GM13976 (cell line): ENCODE measurements at places on chromosomes 11 and 22.
A peak's percentile ranks its signal among the peaks of the same experiment; 100 is the strongest.

DNA sequence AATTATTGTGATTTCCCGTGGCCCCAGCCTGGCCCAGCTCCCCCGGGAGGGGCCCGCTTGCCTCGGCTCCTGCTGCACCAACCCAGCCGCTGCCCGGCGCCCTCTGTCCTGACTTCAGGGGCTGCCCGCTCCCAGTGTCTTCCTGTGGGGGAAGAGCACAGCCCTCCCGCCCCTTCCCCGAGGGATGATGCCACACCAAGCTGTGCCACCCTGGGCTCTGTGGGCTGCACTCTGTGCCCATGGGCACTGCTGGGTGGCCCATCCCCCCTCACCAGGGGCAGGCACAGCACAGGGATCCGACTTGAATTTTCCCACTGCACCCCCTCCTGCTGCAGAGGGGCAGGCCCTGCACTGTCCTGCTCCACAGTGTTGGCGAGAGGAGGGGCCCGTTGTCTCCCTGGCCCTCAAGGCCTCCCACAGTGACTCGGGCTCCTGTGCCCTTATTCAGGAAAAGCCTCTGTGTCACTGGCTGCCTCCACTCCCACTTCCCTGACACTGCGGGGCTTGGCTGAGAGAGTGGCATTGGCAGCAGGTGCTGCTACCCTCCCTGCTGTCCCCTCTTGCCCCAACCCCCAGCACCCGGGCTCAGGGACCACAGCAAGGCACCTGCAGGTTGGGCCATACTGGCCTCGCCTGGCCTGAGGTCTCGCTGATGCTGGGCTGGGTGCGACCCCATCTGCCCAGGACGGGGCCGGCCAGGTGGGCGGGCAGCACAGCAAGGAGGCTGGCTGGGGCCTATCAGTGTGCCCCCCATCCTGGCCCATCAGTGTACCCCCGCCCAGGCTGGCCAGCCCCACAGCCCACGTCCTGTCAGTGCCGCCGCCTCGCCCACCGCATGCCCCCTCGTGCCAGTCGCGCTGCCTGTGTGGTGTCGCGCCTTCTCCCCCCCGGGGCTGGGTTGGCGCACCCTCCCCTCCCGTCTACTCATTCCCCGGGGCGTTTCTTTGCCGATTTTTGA lies 3.3 kb upstream of the ANKRD13D start:
- DNase-seq = no peak

- no peak for DNase-seq
Observed at GRCh38 chr11:16322190-16322589, 34.2 kb downstream of the SOX6 start.

DNA sequence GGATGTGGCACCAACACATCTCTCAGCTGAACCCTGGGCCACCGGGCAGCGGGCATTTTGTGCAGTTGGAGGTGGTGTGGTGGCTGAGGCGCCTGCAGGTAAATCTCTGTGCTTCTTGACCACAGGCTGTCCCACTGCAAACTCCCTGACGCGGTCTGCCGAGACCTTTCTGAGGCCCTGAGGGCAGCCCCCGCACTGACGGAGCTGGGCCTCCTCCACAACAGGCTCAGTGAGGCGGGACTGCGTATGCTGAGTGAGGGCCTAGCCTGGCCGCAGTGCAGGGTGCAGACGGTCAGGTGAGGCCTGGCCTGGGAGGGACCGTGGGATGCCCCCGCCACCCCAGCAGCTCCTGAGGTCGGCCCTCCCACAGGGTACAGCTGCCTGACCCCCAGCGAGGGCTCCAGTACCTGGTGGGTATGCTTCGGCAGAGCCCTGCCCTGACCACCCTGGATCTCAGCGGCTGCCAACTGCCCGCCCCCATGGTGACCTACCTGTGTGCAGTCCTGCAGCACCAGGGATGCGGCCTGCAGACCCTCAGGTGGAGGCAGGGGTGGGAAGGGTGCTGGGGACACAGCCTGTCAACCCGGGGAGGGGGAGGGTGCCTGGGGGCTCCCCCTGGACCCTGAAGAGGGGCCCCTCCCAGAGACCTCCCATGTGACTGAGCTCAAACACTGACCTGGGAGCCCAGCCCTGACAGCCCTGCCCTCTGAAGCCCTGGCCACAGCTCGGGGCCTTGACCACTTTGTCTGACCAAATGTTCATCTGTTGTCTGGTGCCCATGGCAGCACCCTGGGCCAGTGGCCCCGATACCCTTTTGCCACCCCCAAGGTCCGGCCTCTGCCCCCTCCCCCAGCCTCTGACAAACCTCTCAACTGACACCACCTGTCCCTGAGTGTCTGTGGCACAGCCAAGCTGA lies 4.6 kb upstream of the PGGHG start:
- peak; percentile 26 for DNase-seq

DNA sequence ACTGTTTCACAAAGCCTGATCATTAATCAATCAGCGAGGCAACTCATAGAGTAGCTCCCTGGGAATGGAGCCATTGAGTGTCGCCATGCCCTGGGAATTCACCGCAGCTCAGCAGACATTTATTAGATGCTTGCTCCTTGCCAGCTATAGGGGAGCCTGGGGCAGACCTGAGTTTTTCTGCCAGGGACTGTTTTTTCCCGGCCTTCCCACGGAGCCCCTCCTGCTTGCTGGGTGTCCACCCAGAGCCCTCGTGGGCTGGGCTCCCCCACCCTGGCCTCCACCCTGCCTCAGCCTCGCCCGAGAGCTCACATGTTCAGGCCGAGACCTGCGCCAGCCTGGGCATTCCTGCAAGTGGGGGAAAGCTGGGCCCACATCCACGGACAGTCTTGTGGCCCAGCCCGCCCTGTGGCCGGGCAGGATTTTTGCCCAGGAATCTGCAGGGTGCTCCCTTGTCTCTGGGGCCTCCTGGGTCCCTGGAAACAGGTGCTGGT lies 64.9 kb downstream of the SMIM38 start:
- no peak for DNase-seq

DNA sequence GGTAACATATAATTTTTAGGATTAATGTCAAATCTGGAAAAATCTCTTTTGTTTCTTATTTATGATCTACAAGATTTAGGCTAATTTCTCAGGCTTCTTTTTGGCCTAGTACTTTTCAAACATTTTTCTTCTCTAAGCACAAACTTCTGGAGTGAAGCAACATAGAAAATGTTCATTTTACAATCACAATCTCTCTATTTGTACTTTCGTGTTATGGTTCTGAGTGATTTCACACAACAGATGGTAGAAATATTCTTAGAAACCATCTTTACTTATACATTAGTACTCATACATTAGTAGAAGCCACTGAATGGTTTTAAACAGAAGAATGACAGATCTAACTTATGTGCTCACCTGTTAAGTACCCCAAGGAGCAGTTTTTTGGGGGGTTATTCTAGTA lies 106.3 kb upstream of the ANO3 start:
- no peak for DNase-seq

DNA sequence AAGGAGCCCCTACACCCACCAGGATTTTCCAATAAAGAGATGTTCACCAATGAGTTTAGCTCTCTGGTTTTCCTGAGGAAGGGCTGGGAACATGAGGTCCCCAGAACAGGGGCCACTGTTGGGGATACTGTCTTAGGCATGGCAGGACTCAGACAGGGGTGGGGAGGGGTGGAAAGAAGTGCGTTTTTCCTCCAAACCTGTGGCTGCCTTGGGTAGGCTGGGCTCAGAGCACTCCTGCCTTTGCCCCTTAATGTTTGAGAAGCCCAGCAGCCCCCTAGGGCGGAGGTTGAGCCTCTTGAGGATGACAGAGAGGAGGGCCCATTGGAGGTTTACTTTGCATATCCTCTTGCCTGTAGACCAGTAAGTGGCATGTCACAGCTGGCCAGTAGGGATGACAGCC lies 10.6 kb downstream of the MTFP1 start:
- no peak for DNase-seq

DNA sequence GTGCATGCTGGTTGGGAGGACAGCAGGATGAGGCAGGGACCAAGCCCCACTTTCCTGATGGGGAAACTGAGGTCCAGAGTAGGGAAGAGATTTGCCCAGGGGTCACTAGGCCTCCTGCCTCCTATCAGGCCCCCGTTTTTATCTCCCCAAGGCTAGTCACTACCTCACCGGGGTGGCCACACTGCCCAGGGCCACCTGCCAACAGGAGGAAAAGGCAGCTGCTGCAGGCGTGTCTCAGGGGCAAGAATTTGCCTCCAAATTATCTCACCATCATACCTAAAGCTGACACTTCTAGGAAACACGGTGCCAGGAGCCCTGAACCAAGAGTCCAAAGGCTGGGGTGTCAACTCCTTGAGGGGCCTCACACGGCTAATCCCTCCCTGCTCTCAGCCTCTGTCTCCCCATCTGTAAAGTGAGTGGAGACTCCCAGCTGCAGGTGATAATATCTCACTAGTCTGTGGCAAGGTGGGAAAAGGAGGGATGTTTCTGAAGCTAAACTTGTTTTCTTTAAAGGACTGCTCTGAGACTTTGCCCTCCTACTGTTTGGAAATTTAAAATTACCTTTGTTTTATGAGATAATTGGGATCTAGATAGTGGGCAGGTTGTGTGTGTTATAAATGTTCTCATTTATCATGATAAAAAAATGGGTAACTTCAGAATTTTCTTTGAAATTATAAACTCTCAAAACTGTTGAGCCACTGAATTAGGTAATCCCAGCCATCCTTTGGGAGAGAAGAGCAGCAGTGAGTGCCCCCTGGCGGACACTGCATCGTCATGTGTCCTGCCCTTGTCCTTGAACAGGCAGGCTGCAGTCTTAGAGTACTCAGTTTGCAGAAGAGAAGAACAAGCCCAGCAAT lies 60.0 kb downstream of the MYO7A start:
- DNase-seq = peak; percentile 87

DNA sequence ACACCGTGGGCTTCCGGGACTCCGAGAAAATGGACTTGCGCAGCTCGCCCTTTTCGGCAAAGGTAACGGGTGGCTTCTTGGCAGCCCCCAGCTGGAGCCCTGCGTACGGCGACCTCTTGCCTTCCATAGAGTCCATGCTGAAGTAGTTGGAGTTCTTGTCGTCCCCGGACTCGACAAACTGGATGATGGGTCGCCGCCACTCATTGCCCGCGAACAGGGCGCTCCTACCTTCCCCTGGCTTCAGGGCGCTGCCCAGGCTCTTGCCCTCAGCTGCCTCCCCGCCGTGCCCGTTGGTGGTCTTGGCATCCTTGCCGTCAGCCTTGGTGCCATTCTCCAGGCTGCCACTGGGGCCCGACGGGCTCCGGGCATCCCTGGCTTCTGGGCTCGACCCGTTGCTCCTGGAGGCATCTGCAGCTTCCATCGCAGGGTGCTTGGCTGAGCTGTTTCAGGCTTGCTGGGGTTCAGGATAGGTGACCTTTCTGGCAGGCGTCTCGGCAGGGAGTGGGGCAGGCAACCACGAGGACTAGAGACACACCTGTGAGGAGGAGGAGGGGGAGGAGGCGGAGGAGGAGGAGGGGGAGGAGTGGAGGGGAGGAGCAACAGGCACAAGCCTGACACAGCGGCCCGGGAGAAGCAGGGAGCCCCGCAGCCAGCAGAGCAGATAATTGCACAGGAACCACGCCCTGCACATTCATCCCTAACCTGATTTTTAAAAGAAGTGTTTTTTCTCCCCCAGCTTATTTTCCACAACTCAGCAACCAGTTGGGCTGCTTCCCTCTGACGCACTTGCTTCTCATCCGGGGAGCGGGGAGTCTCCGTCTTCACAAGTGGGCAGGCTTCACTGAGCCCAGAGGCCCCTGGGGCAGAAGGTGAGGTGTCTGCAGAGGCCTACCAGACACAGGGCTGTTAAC lies at the start of gene TRIM29:
TSS of gene TRIM29 (minus strand) at position 503 of the 911 bp plus-strand sequence. CDS start at position 421, 82 bp downstream.
- peak; percentile 20 for DNase-seq

- no peak for DNase-seq
Observed at GRCh38 chr11:82796998-82797961, 63.6 kb upstream of the FAM181B start.

DNA sequence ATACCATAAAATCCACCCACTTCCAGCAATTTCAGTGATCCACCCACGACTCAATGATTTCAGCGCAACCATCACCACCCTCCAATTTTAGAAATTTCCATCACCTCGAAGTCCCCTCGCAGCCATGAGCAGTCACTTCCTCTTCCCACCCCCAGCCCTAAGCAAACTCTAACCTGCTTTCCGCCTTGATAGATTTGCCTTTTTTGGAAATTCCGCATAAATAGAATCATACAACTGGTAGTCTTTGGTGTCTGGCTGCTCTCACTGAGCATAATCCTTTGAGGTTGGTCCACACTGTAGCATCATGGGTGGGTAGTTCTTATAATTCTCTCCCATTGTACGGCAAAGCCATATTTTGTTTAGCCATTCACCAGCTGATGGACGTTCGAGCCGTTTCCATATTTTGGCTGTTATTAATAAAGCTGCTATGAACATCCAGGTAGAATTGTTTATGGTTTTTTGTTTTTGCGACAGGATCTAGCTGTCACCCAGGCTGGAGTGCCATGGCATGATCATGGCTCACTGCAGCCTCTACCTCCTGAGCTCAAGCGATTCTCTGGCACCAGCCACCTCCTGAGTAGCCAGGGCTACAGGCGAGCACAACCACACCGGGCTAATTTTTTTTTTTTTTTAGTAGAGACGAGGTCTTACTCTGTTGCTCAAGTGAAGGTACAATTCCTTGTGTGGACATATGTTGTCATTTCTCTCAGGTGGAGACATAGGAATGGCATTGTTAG lies 16.0 kb downstream of the PIM3 start:
- peak; percentile 81 for DNase-seq

DNA sequence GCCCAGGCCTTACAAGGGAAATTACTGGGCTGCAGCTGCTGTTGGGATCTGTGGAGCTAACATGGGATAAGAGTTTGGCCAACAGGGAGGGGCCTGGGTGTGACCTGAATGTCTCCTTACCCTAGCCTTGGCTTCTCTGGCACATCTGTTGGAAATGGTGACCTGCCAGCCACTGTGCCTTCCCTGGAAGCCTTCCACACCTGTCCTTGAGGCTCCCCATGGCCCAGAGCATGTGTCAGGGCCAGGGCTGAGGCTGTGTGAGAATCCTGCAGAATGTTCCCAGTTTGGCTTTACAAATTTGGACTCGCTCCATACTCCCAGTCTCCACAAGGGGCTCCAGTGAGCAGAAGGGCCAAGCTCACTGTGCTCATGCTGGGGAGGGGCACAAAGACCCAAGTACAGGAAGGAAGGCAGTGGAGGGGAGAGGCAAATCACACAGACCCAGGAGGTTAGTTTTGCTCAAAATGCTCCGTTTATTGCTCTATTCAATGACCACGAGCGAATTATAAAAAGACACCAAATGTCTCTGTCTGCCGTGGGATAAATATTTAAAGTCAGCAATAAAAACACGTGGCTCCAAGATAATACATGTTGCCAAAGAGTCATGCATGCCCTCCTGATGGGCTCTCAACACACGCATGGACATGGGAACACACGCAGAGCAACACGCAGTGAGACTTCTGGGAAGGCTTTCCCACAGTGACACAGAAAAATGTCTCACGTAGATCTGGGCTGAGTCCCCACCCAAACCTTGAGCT lies 1.7 kb upstream of the IGSF22 start:
- DNase-seq = peak; percentile 77

DNA sequence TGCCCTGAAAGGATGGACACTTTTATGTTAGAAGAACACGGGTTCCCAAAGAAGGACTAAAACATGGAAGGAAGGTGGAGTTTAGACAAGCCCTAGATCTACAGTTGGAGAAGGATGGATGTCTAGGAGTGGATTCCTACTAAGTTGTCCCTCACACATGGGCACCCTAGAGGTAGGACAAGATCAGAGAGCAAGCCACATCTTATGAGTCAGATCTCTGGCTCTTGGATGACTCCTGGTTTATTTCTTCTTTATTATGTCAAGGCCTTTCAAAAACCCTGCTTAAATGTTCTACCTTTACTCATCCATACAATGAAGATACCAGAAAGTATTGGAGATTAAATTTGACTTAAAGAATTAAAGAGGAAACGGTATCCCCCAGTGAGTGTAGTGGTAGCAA lies 34.4 kb downstream of the PRCP start:
- no peak for DNase-seq
